ENCODE measurements at places on chromosomes 5 and 9. TPM values are rescaled to one million over a fixed set of nuclear protein-coding genes. Genes with fewer than 3 reads are reported as not detected.

The ADCY2 gene
- total RNA-seq: not detected

The PHYKPL gene
- 133 TPM for total RNA-seq

The PCDHA9 gene
- not detected for total RNA-seq

The JAKMIP2 gene
- 0.39 TPM for total RNA-seq

The INSL4 gene
- not detected for total RNA-seq

The FOXD4L4 gene
- 0.43 TPM for total RNA-seq

The UBE2QL1 gene
- 0.74 TPM for total RNA-seq

The CDH18 gene
- not detected for total RNA-seq

The CD72 gene
- 6.9 TPM for total RNA-seq

The PCDH12 gene
- 2.3 TPM for total RNA-seq

The GPRIN1 gene
- total RNA-seq: 0.05 TPM

The FOXD4 gene
- total RNA-seq: not detected

The GALNT12 gene
- 0.40 TPM for total RNA-seq

The OR1J2 gene
- not detected for total RNA-seq

The C7 gene
- total RNA-seq: 76.1 TPM

The GPR150 gene
- total RNA-seq: 0.11 TPM

The EIF4E1B gene
- total RNA-seq: not detected

The PANK3 gene
- 30.1 TPM for total RNA-seq

The LHFPL2 gene
- 2.6 TPM for total RNA-seq

The FIBCD1 gene
- not detected for total RNA-seq

The IL3 gene
- total RNA-seq: not detected

The FABP6 gene
- total RNA-seq: not detected

The SPINK7 gene
- not detected for total RNA-seq

The SLIT3 gene
- 1.2 TPM for total RNA-seq

The SLC6A7 gene
- not detected for total RNA-seq

The PCDHA1 gene
- total RNA-seq: not detected

The PCDHGC3 gene
- total RNA-seq: 10.6 TPM

The EGFLAM gene
- 0.50 TPM for total RNA-seq

The SCGB3A2 gene
- not detected for total RNA-seq

The HMMR gene
- 2.0 TPM for total RNA-seq

The GPR151 gene
- total RNA-seq: not detected

The C1QTNF2 gene
- not detected for total RNA-seq

The LCN1 gene
- total RNA-seq: not detected

The NEUROG1 gene
- total RNA-seq: not detected

The LRRC8A gene
- 8.6 TPM for total RNA-seq

The HSD17B3 gene
- 1.8 TPM for total RNA-seq

The NIPAL4 gene
- total RNA-seq: not detected

The ZNF883 gene
- total RNA-seq: not detected

The MUSK gene
- 0.12 TPM for total RNA-seq

The NTRK2 gene
- total RNA-seq: 0.23 TPM

The PCDHGA7 gene
- 0.37 TPM for total RNA-seq

Data from right lobe of liver (tissue), 6 donors.